Stimulated activated CD4-positive, alpha-beta T cell treated with anti-CD3 and anti-CD28 coated beads, Interleukin-4, amount 100 ng/mL, for 48 hours (primary cell): ENCODE measurements at places on chromosomes 11 and 22.

DNA sequence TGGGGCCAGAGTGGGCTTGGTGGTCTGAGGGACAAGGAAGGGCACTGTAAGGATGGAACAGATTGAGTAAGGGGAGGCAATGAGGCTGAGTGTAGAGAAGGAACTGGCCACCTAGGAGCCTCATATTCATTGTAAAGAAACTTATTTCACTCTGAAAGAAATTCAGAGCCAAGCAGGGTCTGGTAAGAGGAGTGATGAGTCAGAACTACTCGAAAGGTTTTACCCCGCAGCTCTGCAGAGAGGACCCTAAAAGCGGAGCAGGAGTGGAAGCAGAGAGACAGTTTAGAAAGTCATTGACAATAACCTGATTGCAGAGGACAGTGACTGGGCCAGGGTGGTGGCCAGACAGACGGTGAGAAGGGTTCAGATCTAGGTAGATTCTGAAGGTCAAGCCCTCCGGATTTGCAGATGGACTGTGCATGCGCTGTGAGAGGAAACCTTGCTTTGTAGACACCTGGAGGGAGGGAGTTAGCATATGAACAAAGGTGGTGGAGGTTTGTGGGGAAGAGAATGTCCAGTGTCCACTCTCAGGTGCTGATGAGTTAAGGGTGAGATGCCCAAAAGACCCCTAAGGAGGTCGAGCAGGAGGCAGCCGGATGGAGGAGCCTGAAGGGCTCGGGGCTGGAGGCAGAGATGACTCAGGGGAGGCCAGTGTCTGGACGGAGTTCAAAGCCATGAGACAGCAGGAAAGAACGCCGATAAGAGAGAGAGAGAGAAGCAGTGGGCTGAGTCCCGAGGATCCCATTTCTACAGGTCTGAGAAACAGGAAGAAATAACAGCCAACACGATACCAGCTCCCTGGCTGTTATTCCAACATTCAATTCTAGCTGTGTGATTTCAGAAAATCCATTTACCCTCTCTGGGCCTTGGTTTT is 546.0 kb downstream of the BRD1 start:
- no peak for DNase-seq

DNA sequence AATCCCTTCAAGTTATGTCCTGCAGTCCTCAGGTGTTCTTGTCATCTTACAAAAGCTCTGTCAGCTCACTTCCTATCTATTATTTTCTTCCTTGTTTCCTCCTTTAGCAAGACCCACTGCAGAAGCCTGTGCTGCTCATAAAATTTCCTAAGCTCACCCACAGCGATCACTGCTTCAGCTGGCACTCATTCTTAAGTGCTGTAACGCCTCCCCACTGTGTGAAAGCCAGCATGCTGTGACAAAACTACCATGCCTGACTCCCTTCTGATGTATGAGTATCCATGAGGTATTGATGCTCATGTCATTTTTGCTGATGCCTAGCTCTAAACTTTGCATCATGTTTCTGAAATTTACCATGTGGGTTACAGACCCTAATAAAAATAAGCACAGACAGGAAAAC is 41.5 kb upstream of the CNTN5 start:
- DNase-seq: no peak

GRCh38 chr22:19395276-19395675 is 36.3 kb downstream of the HIRA start:
- no peak for DNase-seq

DNA sequence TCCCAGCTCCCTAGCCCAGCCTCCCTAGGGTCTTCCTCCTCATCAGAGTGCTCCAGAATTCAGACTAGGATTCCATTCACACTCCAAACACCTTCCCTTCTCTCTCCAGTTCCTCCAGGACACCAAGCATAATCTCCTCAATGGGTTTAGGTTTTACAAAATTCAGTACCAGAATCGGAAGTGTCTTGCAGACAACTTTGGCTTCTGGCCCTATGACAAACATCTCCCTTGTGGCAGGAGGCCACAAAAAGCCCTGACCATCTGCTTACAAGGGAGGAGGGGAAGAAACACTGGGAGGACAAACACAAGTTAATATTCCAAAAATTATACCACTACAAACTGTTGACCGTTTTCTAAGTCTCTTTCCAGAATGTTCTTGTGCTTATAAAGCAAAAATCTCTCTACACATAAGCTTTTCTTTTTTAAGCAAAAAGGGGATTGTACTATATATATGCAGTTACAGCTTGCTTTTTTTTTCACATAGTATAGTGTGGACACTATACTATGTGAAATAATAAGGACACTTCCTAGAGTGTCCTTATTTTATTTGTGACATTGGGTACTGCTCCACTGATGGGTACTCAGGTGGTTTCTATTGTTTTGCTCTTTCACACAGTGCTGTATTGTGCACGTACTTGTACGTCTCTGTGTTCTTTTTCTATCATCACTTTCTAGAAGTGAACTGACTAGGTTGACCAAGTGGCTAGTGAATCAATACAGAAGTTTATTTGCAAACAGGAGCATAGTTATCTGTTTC is 78.7 kb downstream of the BDNF start:
- no peak for DNase-seq

- no peak for DNase-seq
Observed at GRCh38 chr22:36852056-36852973, 8.5 kb upstream of the NCF4 start.

- no peak for DNase-seq
Observed at GRCh38 chr11:109275931-109276330, 146.1 kb upstream of the C11orf87 start.

GRCh38 chr11:8336356-8337129 is 72.9 kb upstream of the LMO1 start:
- DNase-seq: no peak

GRCh38 chr22:42262964-42263363 is 7.5 kb downstream of the TCF20 start:
- DNase-seq: no peak
